ENCODE measurements at places on chromosomes 5 and 9.

DNA sequence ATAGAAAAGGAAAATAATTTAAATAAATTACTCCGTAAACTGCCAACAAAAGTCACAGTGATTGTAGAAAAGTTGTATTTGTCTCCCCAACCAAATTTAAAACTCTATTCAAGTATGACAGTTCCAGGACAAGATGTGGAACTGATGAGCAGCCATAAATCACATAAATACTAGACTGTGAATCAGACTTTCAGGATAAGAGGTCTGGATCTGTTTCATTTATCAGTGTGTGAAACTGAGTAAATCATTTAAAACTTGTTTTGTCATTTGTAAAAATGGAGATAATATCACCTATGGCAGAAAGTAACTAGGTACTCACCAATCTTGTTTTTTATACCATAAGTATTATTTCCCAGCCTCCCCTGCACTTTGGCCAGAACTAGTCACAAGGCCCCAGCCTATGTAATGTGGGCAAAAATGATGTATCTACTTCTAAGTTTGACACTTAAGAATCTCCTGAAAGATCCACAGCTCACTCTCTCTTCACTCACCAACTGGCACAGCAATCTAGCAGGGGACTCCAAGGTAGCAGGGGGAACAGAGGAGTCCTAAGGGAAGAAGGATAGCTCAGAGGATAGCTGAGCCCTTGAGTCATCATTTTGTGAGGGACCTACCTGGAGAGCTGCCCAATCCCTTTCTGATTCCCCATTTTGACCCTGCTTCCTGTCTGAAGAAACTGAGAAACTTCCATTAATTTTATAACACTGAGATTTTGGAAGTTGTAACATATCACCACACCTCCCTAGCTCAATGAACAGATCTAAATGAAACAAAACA lies 31.6 kb downstream of the TMEM161B start:
- no peak for DNase-seq

- DNase-seq, result no peak
Observed at GRCh38 chr5:150655221-150655620, 5.8 kb upstream of the MYOZ3 start.

DNA sequence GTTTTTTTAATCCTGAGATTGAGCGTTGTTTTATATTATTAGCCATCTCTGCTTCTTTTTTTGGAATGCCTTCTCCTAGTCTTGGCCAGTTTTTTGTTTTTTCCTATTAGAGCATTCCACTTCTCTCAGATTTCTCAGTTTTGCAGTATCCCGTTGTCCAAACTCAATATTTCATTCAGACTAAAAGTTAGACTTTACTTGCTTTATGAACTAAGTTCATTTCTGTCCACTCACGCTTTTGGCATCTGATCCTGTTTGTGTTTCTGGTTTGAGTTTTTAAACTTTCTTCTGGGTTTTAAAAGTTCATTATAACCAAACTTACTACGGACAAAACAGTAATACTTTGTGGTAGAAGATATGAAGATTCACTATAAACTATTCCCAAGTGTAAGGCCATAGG lies 288.3 kb upstream of the MPDZ start:
- no peak for DNase-seq

GRCh38 chr9:115164511-115164974 lies 46.6 kb upstream of the TNC start:
- no peak for DNase-seq

DNA sequence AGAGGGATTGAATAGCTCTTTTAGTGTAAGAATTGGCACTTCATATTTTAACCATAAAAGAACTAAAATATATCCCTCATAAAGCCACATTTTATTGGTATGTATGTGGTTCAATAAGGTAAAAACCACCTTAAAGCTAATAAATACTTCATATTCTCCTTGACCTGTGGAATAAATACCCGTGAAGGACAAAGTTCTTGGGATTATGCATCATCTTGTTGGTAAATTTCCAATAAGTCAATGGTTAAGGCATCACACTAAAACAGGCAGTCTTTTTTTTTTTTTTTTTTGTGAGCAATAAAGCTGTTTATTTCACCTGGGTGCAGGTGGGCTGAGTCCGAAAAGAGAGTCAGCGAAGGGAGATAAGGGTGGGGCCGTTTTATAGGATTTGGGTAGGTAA lies 161.9 kb downstream of the SNCAIP start:
- no peak for DNase-seq

DNA sequence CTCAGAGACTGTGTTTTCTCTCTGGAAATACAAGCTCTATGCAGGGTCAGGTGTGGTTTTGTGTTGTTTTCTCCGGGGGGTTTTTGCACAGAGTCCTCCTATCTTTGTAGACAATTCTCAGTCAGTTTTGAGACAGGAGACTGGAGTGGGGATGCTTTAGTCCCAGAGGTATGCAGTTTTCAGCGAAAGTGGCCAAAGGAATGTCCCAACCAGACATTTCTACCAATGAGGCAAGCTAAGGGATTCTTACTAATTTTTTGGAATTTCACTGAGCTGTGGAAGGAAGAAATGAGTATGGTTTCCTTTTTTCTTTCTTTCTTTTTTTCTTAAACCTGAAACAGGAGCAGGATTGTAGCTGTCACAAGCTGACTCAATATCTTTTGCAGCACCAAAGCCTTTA lies 35.3 kb upstream of the PLPP1 start:
- DNase-seq, result no peak

DNA sequence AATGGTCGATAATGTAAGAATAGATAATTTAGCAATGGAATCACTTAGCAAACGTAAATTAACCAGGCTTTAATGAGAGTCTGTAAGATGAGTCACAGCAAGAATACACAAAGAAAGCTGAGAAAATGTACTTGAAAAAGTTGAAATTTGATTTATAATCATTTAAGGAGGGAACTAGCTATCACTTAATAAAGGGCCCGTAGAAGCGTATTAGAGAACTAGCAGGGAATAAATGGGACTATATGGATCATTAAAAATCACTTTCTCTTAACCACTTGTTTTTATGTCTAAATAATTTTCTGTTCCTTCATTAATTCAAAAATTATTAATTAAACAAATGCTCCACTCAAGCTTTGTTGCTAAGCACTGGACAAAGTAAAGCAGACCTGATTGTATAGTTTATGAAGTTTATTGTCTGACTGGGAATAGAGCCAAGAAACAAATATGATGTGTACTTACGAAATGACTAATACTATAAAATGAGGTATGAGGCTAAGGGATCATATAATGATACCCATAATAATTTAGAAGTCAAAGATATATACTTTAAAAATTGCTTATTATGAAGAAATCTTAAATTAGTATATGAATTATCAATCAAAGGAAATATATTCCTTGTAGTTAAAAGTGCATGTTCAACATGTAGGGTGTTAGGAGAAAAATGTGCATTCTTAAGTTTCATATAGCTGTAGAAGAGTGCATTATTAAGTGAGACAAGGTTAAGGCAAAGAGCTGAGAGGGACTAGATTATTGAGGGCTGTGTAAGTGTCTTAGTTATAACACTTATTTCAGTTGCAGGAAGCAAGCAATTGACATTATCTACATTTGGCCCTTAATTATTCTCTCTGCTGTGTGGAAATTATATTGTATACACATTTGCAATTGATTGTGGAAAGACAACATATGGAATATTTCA lies 196.8 kb downstream of the PRDM9 start:
- DNase-seq, result no peak

DNA sequence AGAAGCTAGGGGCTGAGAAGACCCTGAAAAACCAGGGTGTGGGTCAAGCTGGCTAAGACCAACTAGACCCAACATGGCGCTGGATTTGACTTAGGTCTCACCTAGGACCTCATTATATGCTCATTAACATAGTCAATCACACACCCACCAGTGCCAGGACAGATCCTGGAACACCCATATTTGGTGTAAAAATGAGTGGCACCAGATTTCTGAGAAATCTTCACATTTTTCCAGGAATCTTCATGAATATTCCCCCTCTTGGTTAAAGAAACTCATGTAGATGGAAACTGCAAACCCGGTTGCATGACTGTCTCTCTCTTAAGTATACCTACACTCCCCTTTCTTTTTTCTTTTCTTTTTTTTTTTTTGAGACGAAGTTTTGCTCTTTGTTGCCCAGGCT lies 17.9 kb upstream of the RAB14 start:
- no peak for DNase-seq

DNA sequence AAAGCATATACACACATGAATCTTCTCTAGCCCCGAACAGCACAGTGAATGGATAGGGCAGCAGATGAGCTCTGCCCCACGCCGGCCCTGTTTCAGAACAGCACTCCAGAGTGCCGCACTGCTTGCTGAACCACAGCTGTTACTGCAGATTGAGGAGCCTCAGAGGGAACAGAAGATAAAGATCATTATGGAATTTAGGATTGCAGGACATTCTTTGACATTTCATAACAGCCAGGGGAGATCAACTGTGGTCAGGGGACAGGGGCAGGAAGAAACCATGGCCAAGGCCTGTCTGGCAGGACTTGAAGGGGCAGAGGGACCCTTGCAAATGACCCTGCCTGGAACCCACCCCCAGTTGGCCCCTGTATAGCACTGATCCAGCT lies 20.6 kb downstream of the IRF1 start:
- no peak for DNase-seq

DNA sequence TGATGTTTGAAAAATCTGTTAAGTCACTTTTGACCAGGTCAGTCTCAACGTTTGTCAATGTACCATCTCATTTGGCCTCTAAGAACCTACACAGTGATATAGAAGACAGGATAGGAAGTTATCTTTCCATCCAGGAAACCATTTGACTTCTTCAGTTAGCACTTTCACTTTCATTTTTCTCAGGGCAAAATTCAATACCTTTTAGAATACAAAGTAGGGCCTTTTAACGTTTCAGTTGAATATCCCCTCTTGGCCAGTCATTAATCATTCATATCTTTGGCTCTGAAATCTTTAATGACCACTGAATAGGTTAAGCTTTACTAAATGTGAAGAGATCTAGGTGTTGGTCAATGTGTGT lies 101.1 kb upstream of the GNAQ start:
- DNase-seq, result no peak

GRCh38 chr9:99998266-99998665 lies 91.8 kb downstream of the STX17 start:
- DNase-seq, result no peak

DNA sequence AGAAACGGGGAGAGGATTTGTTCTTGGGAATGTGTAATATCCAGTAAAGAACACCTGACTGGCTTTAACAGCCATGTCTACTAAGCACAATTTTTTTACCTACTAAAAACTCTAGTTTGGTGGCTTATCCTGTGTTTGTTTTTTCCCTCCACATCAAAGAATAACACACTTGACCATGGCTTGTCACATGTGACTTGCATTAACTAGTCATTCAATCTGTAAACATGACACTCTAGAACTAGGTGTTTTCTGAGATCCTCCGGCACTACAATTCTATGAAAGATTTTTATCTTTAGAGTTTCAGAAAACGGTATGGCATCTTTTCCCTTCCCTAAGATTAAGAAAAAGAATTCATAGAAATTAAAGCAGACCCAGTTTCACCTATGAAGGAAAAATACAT lies 103.7 kb downstream of the CEMIP2 start:
- DNase-seq, result no peak

DNA sequence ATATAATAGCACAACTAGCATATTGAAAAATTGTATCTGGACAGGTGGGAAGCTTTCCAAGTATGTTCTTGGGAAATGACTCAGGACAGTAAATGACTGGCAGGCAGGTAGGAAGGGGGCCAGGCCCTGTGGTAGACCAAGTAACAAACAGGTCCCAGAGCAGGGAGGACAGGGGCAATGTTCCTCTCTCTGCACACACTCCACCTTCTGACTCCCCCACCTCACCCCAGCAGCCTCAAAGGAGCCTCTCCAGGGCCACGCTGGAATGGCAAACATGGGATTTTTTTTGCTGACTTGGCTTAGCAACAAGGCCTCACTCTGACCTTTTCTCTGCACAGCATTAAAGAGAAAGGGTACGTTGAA lies 31.1 kb upstream of the IQGAP2 start:
- no peak for DNase-seq

DNA sequence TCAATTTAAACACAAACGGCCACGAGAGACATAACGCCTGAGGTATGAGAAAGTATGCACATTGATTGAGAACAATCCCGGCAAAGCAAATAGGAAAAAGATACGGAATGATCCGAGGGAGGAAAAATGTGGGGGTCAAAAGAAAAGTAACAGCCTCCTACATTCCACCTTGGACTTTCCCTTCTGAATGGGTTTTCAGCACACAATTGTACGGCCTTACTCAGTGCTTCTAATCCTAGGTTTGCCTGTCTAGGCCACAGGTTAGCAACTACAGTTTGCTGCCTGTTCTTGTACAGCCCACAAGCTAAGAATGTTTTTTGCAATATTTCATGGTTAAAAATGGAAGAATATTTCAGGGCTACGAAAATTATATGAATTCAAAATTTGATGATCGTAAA lies 46.2 kb upstream of the RNF20 start:
- DNase-seq, result no peak

DNA sequence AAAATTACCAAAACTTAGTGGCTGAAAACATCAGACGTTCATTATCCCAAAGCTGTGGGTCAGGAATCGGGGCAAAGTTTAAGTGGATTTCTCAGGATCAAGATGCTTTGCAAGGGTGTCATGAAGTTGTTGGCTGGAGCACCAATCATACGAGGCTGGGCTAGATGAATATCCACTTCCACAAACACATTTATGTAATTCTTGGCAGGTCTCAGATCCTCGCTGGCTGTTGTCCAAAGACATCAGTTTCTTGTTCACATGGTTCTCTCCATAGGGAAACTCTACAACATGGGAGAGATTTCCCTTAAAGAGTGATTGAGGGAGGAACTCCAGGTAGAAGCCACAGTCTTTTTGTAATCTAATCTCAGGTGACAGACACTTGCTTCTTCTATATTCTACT lies 20.2 kb upstream of the CCDC192 start:
- DNase-seq, result no peak

DNA sequence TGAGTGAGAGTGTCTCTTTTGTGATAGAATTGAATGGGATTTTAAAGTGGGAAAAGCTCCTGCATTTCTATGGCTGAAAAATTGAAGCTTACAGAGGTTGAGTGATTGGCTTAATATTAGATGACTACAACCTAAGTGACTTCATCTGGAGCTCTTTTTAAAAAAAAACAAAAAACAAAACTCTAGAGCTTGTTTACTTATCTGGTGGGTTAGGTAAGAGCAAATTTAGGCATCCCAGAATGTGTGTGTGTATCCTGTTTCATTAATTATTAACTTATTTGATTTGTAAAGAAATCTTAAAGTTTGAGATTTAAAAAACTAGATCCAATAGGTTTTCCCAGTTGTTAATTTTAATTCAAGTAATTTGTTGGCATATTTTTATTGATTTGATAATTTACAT lies 60.1 kb downstream of the SCAMP1 start:
- no peak for DNase-seq

- no peak for DNase-seq
Observed at GRCh38 chr5:167158588-167158987, 1132.9 kb upstream of the WWC1 start.

- DNase-seq, result no peak
Observed at GRCh38 chr5:55620766-55621160, 86.0 kb upstream of the PLPP1 start.

- no peak for DNase-seq
Observed at GRCh38 chr9:104448036-104448435, 56.0 kb upstream of the OR13F1 start.
